Eye (tissue), 1 donor: ENCODE measurements at places on chromosomes 2 and 18.

DNA sequence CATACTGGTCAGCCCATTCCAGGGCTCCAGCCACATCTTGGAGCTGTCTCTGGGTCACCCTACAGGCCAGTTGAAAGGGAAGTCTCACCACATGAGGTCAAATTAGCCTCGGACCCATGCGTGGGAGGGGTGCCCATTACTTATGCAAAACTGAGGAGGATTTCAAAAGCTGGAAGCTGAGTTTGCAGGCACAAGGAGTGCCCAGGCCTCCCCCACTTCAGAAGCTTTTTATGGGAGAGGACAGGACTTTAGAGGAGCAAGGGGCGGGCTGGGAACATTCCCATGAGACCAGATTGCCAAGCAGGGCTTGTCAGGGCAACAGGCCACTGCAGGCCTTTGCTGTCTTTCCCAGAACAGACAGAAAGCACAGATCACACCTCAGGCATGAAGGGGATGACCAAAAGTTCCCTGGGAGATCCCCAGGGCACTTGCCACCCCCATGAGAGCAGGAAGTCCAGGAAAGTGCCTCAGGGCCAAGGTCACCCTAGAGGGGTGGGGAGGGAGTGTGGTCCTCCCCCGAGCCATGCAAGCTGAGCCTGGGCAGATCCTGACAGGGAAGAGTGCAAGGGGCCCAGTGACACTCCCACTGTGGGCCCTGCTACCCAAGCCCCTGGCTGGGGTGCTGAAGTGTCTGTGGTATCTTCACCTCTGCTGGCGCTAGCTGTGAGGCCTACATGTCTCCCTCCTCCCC lies 267.7 kb downstream of the BCL11A start:
- no peak for DNase-seq

DNA sequence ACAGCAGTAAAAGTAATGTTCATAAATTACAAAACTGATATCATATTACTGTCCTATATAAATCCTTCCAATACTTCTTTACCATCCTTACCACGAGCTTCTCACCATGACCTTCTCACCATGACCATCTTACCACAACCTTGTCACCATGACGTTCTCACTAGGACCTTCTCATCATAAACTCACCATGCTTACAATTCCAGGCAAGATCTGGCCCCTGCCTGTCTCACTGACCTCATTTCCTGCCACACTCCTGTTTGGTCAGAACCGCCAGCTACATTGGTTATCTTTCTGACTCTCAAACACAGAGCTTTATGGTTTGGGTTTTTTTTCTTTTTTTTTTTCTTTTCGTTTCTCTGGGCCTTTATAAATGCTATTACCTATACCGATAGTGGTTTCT lies 827.6 kb downstream of the RNF144A start:
- no peak for DNase-seq

DNA sequence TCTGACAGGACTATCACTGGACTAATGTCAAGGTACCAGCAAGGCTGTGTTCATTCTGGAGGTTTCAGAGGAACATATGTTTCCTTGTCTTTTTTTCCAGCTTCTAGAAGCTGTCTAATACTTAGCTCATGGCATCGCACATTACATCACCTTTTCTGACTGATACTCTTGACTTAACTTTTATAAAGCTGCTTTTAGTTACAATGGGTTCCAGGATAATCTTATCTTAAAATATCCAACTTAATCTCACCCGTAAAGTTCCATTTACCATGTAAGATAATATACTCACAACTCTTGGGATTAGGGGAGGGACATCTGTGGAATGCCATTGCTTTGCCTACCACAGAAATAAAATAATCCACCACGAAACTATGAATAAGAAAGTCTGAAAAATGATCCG lies 394.2 kb downstream of the CDH19 start:
- DNase-seq, result no peak

GRCh38 chr2:33421820-33422219 lies 54.6 kb upstream of the RASGRP3 start:
- no peak for DNase-seq

DNA sequence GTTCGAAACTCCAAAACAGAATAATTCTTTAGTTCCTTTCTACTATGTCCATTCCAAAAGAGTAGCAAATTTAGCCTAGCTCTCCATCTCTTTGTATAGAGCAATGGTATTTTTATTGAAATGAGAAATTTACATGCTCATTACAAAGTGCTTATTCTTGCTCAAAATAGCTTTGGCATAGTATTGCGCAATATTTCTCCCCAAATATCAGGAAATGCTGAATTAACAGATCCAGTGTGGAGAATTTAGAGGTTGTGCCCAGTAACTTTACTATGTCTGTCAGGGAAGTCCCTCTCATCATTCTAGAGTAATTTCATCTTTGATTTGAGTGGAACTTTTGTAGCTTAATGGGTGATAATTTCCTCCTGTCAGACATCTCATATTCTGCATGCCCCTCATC lies 425.9 kb upstream of the PIK3C3 start:
- DNase-seq, result no peak

DNA sequence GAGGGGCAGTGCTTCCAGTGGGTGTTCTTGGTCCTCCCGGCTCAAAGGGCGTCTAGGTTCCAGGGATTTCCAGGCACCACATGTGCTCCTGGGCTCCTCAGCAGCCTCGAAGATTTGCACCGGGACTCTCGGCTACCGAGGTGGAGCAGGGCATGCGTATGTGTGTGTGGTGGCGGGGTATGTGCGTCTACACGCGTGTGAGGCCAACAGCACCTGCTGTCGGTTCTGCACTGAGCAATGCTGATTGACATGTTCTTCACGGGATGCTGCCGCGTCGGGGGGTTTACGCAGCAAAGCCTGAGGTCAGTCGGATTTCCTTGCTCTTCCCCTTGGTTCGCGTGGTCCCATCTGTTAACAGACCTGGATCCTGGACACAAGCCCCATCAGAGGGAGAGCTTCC lies 119.8 kb downstream of the NDUFA10 start:
- no peak for DNase-seq

DNA sequence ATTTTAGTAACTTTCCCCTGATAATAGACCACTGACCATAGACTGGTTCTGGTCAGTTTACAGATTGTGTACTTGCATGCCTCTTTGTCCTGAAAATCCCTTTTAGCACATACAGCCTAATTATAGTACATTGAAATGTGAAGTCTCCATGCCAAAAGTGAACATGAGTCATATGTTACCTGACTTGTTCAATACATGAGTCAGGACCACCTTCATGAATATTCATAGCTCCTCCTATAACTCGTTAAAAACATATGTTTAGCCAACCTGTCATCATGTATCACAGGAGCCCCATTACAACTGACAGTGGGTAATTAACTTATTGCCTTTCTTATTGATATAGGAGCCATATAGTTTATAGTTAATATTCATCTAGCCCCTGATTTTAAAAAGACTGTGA lies 78.6 kb downstream of the SH3YL1 start:
- no peak for DNase-seq

GRCh38 chr18:48699761-48700160 lies 160.9 kb downstream of the CTIF start:
- DNase-seq, result no peak

GRCh38 chr2:98464772-98465310 lies 20.2 kb downstream of the INPP4A start:
- no peak for DNase-seq

GRCh38 chr2:15737314-15738224 lies 145.9 kb downstream of the DDX1 start:
- no peak for DNase-seq

DNA sequence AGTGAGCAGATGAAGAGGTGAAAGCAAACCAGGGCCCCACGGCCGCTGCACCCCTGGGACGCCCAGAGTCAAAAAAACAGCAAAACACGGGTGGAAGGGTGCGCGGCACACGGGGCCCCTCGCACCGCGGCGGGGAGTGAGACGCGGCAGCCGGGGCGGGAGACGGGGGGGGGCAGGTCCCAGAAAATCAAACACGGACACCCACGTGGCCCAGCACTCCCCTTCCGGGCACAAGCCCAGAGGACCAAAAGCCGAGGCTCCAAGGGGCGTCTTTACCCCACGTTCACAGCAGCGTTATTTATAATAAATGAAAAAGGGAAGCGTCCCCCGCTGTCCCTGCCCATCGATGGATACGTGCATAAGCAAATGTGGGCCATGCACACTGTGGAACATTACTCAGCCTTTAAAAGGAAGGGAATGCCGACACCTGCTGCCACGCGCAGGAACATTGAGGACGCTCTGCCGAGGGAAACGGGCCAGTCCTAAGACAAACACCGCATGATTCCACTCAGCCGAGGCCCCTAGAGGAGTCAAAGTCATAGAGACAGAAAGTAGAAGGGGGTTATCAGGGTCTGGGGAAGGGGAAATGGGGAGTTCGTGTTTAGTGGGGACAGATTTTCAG lies 677 bp upstream of the COPS9 start:
- DNase-seq, result no peak

GRCh38 chr2:80061881-80062280 lies 242.7 kb downstream of the LRRTM1 start:
- no peak for DNase-seq

DNA sequence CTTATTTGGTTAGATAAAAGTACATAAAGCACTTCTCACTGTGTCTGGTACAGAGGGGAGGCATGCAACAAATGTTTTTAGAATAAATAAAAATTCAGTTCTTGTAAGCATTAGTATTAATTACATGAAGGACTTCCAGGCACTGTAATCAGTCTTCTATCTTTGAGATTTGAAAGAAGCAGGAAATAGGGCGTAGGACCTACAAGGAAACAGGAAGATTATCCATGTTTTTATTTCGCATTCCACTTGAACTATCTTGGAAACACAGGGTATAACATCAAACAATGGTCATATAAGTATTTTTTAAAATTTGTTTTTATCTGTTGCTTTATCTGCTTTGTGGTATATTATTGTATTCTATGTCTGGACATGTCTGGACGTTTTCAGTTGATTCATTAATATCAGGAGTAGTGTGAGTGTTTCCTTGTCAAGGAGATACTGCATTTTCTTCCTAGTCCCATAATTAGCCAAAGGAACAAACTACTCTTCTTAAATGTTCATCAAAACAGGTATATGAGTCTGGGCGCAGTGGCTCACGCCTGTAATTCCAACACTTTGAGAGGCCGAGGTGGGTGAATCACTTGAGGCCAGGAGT lies 32.5 kb downstream of the BMPR2 start:
- DNase-seq, result no peak

DNA sequence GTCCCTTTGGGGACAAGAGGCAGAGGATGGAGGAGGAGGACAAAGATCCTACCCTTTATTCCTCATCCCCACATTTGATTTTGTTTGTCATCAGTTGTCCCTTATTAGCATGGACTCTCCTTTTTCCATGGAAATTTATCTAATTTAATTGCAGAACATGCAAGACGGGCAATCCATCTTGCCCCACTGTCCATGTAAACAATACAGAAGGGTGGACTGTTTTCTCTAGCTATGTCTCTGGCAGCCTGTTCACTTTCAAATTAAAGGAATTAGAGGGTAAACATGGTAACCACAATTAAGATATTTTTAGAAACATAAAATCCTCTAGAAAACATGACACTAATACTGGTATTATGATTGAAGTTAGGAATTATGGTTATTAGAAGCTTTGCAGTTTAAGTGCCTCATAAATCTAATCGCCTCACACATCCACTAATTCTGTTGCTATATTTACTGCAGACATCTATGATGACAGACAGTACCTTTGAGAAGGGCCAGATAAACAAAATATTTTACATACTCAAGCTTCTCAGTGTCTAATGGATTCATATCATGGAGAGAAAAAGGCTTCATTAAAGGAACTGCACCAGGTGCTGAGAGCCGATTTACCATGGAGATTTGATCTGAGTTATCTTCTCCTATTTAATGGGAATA lies 215.5 kb downstream of the LNPK start:
- DNase-seq, result no peak

- DNase-seq, result no peak
These were observed 55.4 kb downstream of the BOLA3 start for GRCh38 chr2:74092275-74092674.

GRCh38 chr2:108565778-108566375 lies 31.6 kb downstream of the LIMS1 start:
- DNase-seq, result no peak

DNA sequence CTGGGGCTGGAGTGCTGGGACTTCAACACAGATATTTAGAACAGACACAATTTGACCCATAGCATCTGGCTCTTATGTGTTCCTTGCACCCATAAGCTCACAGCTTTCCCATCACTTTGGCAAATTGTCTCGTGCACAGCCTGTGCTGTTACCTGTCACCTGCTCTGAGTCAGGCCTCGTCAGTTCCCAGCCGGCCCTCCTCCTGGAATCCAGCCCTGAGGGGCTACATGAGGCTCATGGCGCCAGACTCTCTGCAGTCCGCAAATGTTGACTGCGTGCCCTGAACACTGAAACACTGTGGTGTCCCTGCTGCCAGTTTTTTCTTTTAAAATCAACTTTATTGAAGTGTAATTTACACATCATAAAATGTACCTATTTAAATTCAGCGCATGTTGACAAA lies 65.4 kb upstream of the BZW1 start:
- no peak for DNase-seq

DNA sequence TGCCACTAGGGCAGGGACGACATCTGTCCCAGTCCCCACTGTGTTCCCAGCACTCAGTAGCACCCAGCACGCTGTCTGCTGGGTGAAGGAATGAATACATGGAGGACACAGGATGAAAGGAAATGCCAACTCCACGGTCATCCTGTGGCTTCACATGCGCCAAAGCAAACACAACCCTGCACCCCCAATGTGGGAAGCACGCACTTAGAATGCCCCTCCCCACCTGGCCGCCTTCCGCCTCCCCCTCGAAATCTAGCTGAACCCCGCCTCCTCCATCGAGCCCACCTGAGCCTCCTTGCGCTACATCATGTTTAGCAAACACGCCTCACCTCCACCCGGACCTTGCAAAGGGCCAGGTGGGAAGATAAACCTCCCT lies 33.9 kb downstream of the ADCY3 start:
- DNase-seq, result no peak

DNA sequence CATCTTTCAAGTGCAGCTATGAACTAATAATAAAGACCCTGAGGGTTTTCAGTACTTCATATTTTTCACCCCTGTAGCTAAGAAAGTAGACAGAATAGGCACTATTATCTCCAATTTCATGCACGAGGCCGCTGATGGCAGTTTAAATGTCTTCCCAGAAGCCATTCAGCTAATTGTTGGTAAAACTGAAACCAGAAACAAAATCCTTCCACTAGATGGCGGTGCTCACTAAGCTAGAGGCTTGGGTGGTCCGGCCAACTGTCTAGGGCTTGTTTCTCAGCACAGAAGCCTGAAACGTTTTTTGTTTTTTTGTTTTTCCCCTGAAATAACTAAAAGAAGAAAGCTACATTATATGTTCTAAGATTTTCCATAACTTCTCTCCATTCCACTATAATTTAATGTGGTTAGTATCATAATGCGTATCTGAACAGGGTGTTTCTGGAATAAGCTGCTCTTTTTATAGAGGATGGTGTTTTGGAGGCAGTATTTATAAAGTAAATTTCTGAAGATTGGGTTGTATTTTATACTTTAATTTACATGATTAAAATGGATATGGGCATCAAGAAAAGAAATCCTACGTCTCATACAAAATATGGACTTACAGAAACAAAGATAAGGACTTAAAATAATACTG lies 159.4 kb downstream of the PIK3C3 start:
- peak; percentile 97 for DNase-seq
